Activated T-cell treated with anti-CD3 and anti-CD28 coated beads, Interleukin-2, amount 50 U/mL, for 24 hours (primary cell): ENCODE measurements at places on chromosomes 5 and 9.

DNA sequence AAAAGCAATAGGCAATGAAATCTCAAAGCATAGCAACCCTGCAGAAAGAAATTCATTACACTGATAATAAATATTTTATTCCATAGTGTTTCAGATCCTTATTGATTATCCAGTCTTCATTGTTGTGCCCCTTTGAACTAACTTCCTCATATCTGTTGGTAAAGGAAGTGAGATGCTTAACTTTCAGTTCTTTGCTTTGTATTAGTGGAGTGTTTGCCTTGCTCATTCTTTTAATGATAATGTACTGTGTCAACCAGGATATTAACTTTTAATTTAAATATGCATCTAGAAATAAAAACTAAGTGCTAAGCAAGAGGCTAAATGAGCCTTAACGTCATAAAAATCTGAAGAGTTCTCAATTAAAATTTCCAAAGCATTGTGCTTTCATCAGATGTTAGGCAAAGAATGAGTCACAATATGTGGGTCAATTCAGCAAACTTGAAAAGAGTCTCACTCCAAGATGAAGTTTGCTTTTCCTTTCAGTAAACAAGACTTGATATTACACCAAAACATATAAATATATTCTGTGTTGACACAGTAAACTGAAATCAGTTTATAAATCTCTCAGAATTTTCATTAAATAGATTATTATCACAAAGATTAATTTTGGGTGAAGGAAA is 105.9 kb downstream of the GIN1 start:
- peaks cover 75% of the 10 kb centered on the region for H3K36me3 ChIP-seq
- H3K27ac ChIP-seq: no peak overlapping the region
- no peak for DNase-seq
- H3K4me1 ChIP-seq: no peaks in the 10 kb centered on the region
- no peaks in the 10 kb centered on the region for H3K27me3 ChIP-seq
- H3K4me3 ChIP-seq: no peak overlapping the region

DNA sequence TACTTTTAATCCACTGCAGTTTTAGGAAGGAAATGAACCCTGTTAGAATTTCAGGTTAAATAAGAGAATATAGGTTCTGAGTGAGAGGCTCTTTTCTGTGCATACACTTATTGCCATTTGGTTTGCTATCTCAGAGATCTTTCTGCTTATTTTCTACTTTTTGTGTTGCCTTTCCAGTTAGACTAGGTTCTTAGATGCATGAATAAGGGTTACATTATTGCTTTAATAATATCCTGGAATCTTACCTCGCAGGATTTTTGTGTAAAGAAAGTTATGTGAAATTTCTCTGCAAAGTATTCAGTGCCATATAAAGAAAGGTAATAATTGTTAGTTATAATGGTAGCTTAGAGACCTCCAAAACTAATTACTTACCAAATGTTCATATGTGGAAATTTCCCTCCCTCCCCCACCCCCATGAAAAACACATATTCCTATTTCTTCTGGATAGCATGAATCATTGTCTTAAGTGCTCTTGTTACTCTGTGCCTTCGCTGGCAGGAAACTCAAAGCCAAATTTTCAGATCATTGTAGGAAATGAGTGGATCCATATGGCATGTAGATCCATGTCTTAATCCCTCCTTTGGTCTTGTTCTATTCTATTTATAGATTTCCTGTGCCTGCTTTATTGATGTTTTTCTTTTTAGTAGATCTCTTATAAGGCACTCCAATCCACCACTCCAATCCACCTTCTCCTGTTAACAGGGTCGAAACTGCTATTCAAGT is 2.7 kb upstream of the APBA1 start:
- H3K4me3 ChIP-seq: no peak overlapping the region
- H3K4me1 ChIP-seq: peaks cover 17% of the 10 kb centered on the region
- no peaks in the 10 kb centered on the region for H3K36me3 ChIP-seq
- H3K27me3 ChIP-seq: peaks cover 45% of the 10 kb centered on the region
- no peak overlapping the region for H3K27ac ChIP-seq

DNA sequence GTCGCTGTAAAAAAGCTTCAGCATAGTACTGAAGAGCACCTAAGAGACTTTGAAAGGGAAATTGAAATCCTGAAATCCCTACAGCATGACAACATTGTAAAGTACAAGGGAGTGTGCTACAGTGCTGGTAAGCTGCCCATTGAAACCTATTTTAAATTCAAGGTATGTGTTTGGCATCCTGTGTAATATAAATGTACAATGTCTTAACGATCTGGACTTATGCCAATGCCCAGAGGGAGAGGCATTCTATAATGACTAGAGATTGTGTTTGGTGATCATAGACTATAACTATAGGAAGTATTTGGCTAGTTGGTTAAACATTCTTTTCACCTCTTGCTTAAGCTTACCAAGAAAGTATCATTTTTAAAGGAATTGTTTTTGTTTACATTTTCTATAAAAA is 95.7 kb downstream of the INSL6 start:
- H3K36me3 ChIP-seq: peaks cover 41% of the 10 kb centered on the region
- H3K4me1 ChIP-seq: no peaks in the 10 kb centered on the region
- H3K4me3 ChIP-seq: no peak overlapping the region
- no peak for DNase-seq

- no peaks in the 10 kb centered on the region for H3K27me3 ChIP-seq
- H3K4me3 ChIP-seq: no peak overlapping the region
- H3K27ac ChIP-seq: no peak overlapping the region
- no peaks in the 10 kb centered on the region for H3K36me3 ChIP-seq
- no peak for DNase-seq
- no peaks in the 10 kb centered on the region for H3K4me1 ChIP-seq
These were observed 96.3 kb upstream of the VCAN start for GRCh38 chr5:83375049-83375745.

DNA sequence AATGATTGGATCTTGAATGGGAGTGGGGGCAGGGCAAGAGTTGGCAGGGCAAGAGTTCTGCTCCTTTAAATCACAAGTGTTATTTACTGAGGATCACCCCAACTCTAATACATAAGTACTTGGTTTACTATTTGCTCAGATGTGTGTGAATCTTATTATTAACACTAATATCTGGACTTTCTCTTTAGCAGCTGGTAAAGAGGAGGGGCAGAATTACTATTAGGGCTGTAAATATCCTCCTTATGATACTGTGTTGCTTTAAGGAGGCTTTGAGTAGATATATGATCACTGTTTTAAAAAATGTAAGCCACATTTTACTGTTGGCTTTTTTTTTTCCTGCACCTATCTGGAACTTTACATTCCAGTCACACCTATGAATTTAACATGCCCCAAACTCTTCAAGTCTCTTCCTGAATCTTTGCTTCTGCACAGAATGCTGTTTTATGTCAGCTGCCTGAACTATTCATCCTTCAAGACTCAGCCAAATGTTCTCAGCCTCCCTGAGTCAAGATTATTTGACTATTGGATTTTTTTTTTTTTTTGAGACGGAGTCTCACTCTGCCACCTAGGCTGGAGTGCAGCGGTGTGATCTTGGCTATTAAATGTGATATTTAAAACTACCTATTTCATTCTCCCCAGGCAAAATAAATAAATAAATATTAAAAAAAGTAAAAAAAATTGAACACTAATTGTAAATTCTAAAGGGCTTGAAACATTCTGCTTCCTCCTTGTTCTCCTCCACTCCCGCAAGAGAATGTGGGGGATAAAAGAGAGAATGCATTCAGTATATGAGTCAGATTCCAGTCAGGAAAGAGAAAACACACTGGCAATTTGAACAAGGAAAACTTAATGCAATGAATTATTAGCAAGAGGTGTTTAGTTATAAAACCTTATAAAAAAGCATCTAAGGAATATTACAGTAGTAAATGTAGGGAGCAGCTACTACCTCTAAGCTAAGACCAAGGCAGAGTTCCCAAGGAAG is 99.3 kb downstream of the FOCAD start:
- H3K4me1 ChIP-seq: no peaks in the 10 kb centered on the region
- H3K36me3 ChIP-seq: peaks cover 25% of the 10 kb centered on the region
- DNase-seq: no peak
- H3K4me3 ChIP-seq: no peak overlapping the region
- no peaks in the 10 kb centered on the region for H3K27me3 ChIP-seq

DNA sequence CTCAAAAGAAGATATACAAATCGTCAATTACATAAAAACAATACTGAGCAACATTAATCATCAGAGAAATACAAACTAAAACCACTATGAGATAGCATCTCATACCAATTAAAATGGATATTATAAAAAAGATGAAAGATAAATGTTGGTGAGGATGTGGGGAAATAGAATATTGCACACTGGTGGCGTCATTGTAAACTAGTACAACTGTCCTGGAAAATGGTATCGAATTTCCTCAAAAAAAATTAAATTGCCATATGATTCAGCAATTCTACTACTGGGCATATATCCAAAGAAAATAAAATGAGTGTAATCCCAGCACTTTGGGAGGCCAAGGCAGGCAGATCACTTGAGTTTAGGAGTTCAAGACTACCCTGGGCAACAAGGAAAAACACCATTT is 326.0 kb upstream of the FTMT start:
- no peaks in the 10 kb centered on the region for H3K36me3 ChIP-seq
- no peak for DNase-seq
- no peak overlapping the region for H3K4me3 ChIP-seq
- H3K27me3 ChIP-seq: no peaks in the 10 kb centered on the region

DNA sequence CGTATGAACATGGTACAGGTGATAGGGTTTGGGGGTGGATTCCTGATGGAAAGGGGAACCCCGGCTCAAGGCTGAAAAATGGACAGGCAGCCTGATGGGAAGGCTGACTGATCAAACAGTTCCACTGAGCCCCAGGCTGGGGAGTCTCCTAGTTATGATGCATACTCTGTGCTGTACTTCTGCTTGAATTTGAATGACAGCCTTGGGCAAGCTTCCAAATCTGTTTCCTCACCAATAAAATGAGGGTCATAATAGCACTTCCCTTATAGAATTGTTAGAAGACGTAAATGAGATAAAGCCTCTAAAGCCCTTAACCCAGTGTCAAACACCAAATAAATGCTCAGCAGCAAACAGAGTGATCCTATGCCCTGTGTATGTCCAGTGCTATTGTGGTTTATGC is 478.5 kb upstream of the DMAC1 start:
- DNase-seq: no peak
- H3K36me3 ChIP-seq: no peaks in the 10 kb centered on the region
- H3K27me3 ChIP-seq: no peaks in the 10 kb centered on the region
- no peak overlapping the region for H3K27ac ChIP-seq

- no peaks in the 10 kb centered on the region for H3K27me3 ChIP-seq
- no peak for DNase-seq
- H3K27ac ChIP-seq: no peak overlapping the region
- H3K4me1 ChIP-seq: no peaks in the 10 kb centered on the region
- no peak overlapping the region for H3K4me3 ChIP-seq
These were observed 11.7 kb downstream of the MPDZ start for GRCh38 chr9:13267743-13268142.

DNA sequence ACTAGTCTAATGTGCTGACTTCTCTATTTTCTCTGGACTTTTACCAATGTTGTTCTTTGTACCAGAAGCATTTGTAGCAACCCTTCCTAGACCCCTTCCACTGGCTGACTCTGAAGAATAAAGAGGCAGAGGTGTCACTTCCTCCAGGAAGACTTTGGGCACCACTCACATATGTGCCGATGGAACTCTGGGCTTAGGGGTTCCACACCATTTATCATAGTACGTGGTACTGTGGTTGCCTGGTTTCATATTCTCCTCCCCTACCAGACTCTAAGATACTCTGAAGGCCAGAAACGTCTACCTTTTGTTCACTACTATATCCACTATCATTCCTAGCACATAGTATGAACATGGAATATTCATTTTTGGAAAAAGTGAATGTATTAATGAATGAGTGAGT is 88.0 kb downstream of the BNC2 start:
- no peak overlapping the region for H3K27ac ChIP-seq
- H3K36me3 ChIP-seq: no peaks in the 10 kb centered on the region
- no peak for DNase-seq
- H3K27me3 ChIP-seq: no peaks in the 10 kb centered on the region
- H3K4me3 ChIP-seq: no peak overlapping the region

GRCh38 chr5:179194941-179195381 is 134.8 kb downstream of the ZNF354C start:
- no peak for DNase-seq
- H3K27ac ChIP-seq: no peak overlapping the region
- no peak overlapping the region for H3K4me3 ChIP-seq
- H3K4me1 ChIP-seq: no peaks in the 10 kb centered on the region
- no peaks in the 10 kb centered on the region for H3K27me3 ChIP-seq

DNA sequence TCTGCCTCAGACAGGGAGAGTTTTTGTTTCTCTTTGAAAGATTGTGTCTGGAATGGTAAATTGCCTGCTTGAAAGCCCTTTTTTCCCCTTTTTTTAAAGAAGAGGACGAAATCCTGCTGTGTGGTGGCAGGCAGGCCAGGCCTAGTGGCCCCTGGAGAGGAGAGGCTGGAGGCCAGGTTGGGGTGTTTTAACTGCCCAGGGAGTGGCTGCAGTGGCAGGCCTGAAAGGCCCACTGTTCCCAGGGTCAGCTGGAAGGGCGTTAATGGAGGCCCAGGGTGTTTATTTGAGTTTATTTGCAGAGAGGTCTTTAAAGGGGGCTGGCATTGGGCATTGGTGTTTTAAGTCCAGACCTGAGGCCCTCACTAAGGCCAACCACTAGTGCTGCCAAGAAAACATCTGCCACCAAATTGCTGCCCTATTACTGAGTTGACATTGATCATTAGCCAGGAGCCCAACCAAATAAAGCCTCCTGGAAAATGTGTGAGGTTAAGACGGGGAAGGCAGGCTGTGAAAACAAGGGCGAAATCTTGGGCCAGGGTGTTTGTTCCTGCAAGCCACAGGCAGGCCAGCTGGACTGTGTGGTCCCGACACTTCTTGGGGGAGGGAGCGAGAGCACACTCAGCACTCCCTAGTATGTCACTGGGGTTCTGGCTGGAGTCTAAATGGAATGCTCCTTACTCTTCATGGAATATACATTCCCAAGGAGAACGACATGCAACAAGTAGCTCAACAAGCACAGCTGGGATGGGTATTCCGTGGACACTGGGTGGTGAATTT is 5.0 kb downstream of the JADE2 start:
- peaks cover 77% of the 10 kb centered on the region for H3K4me1 ChIP-seq
- no peak overlapping the region for H3K4me3 ChIP-seq
- H3K27ac ChIP-seq: peak overlapping the region; percentile 98
- peaks cover 23% of the 10 kb centered on the region for H3K36me3 ChIP-seq
- no peak for DNase-seq
- no peaks in the 10 kb centered on the region for H3K27me3 ChIP-seq
